Activated CD4-positive, alpha-beta T cell treated with anti-CD3 and anti-CD28 coated beads, Interleukin-2, amount 50 U/mL, for 4 hours (primary cell): ENCODE measurements at places on chromosomes 6 and 20.

DNA sequence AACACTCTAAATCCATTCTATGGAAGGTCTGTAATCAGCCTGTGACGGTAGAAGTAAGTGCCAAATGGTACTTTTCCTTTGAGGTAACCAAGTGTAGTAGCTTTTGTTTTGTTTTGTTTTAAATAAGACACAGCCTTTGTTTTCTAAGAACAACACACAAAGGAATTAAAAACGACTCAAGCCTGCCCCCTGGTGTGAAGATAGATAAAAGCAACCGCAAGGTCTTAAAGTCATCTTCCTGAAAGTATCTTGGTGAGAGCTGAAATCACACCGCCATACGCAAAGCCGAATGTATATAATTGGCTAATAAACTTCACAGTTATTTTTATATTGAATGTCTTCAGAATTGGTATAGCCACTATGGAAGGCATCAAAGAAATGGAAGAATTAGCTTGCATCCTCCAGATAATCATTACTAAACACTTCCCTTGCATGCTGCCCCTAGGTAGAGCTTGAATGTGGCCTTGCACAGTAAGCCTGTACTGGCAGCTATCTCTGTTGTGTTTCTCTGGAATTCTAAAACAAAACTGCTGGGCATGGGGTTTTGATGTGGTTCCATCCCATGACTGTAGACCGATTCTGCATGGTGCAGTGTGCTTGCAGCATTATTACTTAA, 95.6 kb downstream of the LAMP5 start:
- no peak for DNase-seq

GRCh38 chr20:24651171-24651975, 181.9 kb downstream of the SYNDIG1 start:
- no peak for DNase-seq

- no peak for DNase-seq
Measured at GRCh38 chr6:108732091-108732870, 115.9 kb upstream of the ARMC2 start.

DNA sequence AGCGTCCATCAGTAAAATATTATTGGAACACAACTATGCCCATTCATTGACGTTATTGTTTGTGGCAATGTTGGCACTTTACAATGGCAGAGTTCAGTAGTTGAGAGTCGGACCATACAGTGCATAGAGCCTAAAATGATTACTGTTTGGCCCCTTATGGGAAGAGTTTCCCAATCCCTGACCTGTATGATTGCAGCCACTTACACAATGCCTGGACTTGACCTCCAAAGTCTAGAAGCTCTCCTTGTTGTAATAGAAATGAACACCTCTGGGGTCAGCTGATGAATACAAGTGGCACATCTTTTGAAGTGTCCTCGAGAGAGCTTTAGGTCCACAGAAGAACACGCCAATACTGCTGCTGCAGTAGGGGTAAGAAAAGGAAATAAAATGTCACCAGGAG, 59.0 kb downstream of the NOX3 start:
- no peak for DNase-seq

GRCh38 chr6:41386594-41386993, 51.2 kb downstream of the NCR2 start:
- no peak for DNase-seq

GRCh38 chr20:25453035-25453810, 45.8 kb downstream of the GINS1 start:
- DNase-seq: no peak

- DNase-seq: no peak
Measured at GRCh38 chr20:35286077-35286898, 1.7 kb upstream of the EIF6 start.

GRCh38 chr6:104699593-104700329, 160.0 kb downstream of the HACE1 start:
- DNase-seq: no peak

- DNase-seq: no peak
Measured at GRCh38 chr6:96304997-96305396, 216.6 kb upstream of the UFL1 start.

DNA sequence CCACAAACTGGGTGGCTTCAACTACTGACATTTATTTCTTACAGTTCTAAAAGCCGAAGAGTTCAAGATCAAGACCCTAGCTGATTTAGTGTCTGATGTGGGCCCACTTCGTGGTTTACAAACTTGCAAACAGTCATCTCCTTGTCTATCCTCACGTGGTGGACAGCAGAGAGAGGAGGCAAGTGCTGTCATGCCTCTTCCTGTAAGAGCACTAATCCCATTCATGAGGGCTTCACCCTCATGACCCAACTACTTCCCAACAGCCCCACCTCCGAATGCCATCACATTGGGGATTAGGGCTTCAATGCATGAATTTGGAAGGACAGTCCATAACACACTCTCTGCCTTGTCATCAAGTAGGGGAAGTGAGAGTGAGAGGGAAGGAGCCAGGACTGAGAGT, 15.6 kb upstream of the ISM1 start:
- no peak for DNase-seq

- no peak for DNase-seq
Measured at GRCh38 chr20:22452442-22453011, 131.8 kb downstream of the FOXA2 start.

GRCh38 chr20:41005361-41005729, 23.3 kb upstream of the TOP1 start:
- no peak for DNase-seq

DNA sequence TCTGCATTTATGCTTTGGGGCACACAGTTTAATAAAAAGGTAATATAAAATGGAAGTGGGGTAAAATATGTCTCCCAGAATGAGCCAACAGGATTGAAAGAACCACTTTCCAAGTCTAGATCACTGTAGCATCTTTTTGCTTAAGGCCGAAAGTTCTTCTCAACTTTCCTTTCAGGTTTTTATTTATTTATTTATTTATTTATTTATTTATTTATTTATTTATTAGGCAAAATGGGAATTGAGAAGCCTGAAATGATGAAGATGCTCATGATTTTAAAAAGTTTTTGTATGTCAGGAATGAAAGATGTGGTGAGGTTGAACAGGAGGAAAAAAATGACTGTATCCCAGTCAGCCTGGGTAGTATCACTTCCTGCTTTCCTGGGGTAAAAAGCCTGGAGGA, 24.0 kb downstream of the TSHZ2 start:
- no peak for DNase-seq

- DNase-seq: no peak
Measured at GRCh38 chr6:47581591-47581990, 104.0 kb downstream of the CD2AP start.

- DNase-seq: no peak
Measured at GRCh38 chr6:89087881-89088280, 7.3 kb downstream of the PNRC1 start.

DNA sequence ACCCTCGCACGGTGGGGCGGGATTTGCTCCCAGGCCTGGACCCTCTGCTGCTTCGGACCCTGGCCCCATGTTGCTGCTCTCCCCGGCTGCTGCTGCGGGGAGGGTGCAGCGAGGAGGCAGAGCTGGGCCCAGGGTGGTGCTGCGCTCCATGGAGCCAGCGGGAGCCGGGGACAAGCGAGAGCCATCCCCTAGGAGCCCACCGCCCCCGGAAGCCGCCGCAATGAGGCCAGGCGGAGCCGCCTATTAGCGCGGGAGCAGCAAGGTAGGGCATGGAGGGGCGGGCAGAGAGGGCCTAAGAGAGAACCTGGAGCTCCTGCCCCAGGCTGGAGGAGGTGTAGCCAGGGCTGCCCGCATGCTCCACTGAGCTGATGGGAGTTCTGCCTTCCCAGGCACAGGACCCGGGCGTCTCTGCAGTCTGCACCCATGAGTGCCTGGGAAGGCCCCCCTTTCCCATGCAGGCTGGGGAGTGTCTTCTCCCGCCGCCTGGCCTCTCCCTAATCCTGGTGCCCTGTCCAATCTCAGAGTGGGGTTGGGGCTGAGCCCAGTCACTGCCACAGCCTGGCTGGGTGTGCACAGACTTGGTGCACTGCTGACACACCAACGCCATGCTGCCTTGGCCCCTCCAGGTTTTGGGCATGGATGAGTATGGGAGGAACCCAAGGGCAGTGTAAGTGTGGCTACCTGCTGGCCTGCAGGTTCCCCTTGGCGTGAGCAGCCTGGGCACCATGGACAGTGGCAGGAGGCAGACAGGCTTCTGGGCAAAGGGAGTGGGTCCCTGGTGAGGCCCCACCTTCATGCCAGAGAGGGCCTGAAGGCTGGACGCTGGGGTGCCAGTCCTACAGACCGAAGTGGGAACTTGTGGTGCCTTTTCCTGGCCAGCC, 360.6 kb upstream of the MAP3K7 start:
- no peak for DNase-seq

GRCh38 chr6:97175806-97176205, 107.2 kb downstream of the MMS22L start:
- DNase-seq: no peak

GRCh38 chr6:2730353-2731107, 20.2 kb downstream of the MYLK4 start:
- no peak for DNase-seq
